ENCODE measurements at places on chromosomes 13 and 19.

GRCh38 chr13:113632706-113633484 lies 25.1 kb downstream of the ATP4B start:
- no peak for DNase-seq

DNA sequence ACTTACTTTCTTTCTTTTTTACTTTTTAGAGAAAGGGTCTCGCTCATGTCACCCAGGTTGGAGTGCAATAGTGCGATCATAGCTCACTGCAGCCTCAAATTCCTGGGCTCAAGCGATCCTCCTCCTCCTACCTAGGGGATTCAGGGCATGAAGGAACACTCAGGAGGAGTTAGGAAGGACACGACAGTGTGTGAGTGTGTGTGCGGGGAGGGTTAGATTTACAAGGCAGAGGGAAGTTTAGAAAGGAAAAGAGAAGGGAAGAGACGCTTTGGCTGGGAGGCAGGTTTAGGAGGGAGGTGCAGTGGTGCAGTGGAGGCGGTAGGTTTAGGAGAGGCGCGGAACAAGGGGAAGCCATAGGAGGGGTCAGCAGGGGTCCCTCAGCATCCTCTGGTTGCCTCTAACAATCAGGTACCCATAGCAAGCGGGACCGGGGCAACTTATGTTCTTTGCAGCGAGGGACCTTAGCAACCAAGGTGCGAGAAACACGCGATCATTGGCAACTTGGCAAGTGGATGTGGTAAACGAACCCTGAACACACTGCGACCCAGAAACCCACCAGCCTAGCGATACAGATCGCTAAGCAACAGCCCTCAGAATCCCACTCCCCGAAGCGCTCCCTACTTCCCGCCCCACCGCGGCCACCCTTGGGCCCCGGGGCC lies 501 bp downstream of the SIRT2 start:
- DNase-seq = peak; percentile 11

GRCh38 chr19:38869160-38869835 lies 8.8 kb downstream of the RINL start:
- no peak for DNase-seq

DNA sequence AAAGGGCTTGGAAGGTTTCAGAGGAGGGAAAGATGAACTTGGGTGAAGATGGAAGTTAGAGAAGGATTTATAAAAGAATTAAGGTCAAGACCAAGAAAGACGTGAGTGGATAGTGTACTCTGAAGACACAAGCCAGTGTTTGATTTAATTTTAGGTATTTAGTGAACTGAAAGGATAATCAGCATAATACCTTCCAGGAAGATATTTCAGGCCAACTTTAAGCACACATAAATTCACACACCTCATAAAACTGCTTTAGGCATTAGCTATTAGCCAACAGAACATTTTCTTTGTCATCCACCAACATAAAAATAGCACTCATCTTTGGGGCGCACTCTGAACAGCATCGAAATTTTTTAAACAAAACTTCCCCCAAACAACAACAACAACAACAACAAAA lies 71.7 kb upstream of the CSNK1A1L start:
- no peak for DNase-seq

- DNase-seq = no peak
These were observed 168.1 kb downstream of the RBM26 start for GRCh38 chr13:79237981-79238380.

DNA sequence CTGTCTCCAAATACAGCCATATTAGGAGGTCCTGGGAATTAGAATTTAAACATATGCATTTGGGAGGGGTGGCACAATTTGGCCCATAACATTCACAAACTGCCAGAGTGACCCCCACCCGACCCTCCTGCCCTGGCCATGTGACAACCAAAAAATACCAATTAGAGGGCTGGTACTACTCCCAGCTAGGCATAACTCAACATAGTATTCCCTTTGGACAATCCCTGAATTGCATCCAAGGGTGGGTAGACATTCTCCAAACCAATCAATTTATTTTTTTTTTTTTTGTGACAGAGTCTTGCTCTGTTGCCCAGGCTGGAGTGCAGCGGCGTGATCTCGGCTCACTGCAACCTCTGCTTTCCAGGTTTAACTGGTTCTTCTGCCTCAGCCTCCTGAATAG lies 29.8 kb downstream of the CLEC17A start:
- no peak for DNase-seq

DNA sequence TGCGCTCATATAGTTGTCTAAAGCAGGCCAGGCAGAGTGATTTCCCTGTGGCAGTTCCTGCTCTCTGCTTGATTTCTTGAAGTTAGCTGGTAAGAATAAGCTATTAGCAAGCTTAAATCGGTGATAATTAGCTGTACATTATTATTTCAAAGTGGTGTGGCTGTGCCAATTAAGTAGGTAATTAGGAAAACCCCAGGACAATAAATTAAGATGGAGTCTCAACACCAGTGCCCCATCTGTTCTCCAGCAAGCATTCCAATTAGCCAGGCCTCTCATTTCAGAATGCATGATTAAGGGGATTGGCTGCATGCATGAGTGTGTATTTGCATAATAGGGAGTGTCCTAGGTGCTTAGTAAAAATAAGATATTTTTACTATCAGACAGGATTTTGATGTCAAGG lies 342.3 kb downstream of the GPC5 start:
- DNase-seq = no peak

DNA sequence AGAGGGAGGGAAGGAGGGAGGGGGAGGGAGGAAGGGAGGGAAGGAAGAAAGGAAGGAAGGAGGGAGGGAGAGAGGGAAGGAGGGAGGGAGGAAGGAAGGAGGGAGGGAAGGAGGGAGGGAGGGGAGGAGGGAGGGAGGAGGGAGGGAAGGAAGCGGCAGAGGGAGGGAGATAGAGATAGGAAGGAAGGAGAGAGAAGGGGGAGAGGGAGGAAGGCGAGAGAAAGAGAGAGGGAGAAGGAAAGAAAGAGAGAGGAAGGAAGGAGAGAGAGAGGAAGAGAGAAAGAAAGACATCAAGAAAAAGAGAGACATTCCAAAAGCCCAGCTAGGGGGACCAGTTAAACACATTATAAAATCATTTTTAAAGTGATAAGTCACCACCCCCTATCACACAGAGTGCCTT lies 62.5 kb downstream of the GNG7 start:
- DNase-seq = no peak

DNA sequence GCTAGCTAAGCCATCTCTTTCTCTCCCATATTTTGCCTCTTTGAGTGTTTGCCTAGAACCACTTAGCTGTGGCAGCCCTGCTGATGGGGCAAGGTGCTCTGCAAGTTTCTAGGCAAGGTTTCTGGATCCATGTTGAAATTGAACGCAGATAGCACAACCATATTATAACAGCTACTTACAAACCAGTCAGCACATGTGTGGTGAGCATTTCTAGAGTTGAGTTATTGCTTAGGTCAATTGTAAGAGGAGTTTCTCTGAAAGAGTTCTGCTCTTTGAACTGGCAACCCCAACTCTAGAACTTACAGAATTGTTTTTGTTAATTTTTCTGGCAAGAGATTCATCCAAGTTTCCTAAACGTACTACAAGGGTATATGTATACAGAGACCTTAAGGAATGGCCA lies 103.3 kb downstream of the GGACT start:
- DNase-seq = no peak

DNA sequence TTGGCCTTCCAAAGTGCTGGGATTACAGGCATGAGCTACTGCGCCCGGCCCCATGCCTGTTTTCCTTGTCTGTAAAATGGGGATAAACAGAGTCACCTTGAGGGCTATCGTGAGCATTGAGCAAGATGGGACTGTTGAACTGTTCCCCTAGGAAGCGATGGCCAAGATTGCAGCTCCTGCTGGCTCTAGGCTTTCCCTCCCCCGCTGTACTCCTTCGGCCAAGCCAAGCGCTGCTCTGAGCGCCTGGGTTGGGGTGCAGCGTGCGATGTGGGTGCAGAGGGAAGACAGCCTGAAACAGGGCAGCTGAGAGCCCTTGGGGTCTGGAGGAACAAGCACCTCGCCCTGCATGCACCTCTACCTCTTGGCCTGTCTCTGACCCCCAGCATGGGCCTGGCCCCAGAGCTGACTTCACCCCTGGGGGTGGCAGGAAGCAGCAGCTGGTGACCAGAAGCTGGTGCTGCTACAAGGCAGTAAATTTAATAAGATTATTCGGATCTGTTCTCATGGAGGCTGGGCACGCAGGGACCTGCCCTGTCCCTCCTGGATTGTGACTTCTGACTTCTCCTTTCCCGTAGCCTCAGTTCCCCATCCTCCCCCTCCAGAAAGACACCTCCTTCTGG lies 5.3 kb downstream of the GNG8 start:
- DNase-seq = no peak

DNA sequence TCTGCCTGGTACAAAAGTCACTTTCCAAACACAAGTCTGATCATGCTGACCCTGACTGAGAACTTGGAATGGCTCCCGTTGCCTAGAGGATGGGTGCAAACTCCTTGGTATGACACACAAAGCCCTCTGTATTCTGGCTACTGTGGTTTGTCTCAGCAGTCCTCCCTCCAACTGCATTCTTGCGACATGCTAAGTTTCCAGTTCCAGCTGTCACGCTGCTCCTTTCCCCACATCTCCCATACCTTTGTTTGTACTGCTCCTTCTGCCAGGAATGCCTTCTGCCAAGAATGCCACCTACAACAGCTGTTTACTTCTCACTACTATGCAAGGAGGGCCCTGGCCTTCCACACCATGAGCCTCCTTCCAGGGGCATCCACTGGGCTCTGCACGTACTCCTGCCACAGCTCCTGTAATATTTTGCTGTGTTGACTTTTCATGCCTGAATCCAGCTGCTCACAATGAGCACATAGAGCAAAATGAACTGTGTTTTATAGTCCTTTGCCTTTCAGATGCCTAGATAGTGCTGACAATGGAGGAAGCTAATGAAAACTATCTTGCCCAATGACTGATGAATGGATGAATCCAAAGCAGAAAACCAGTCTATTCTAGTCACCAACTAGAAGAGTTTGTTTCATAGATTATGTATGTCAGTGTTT lies 543.7 kb downstream of the EFNB2 start:
- no peak for DNase-seq

- DNase-seq = no peak
These were observed 43.7 kb upstream of the F7 start for GRCh38 chr13:113061796-113062425.

GRCh38 chr19:12946092-12946721 lies 545 bp downstream of the RAD23A start:
- DNase-seq = peak; percentile 29

DNA sequence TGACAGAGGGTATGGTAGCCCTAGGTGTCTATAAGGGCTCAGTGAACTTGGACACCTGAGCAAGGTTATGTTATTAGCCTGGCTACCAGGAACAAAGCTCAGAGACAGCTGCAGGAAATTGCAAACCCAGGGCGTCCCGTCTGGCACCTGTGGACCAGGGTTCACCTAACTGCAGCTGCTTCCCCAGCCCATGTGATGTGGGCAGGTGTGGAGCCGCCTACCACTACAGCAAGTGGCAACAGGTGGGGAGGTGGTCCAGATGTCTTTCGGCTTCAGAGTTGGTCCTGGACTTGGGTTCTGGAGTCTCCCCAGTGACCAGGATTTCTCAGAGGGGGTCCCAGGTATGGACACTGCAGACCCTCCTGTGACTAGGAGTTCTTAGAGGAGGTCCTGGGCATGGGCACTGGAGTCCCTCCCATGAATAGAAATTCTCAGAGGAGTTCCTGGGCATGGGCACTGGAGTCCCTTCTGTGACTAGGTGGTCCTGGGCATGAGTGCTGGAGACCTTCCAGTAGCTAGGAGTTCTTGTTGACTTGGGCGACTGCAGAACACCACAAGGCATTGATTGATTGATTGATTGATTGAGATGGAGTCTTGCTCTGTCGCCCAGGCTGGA lies 25.2 kb downstream of the ACTL9 start:
- no peak for DNase-seq

GRCh38 chr13:78625384-78625783 lies 22.0 kb upstream of the POU4F1 start:
- no peak for DNase-seq

- no peak for DNase-seq
These were observed at the start of gene LGI4 for GRCh38 chr19:35134601-35135242. Gene LGI4 (minus strand): TSS chr19:35135059. CDS start chr19:35134680, 379 bp downstream.

DNA sequence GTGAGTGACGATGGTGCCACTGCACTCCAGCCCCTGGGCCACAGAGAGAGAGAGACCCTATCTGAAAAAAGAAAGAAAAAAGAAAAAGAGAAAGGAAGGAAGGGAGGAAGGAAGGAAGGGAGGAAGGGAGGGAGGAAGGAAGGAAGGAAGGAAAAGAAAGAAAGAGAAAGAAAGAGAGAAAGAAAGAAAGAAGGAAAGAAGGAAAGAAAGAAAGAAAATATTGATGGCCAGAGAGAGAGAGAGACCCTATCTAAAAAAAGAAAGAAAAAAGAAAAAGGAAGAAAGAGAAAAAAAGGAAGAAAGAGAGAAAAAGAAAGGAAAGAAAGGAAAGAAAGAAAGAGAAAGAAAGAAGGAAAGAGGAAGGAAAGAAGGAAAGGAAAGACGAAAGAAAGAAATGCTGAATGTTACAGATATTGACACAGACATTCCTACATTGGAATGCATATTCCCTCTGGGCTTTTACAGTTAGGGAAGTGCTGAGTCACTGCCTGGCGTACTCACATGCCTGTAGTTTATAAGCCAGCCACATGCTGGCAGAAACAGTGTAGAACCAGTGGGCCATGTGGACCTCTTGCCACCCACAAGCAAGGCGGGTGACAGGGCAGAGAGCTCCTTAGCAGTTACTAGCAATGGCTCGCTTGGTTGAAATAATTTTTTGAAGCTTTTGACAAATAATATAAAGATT lies 34.6 kb upstream of the SLC46A3 start:
- no peak for DNase-seq

- no peak for DNase-seq
These were observed 80.5 kb downstream of the COL4A2 start for GRCh38 chr13:110387451-110388107.

Measured in stimulated activated CD8-positive, alpha-beta memory T cell treated with anti-CD3 and anti-CD28 coated beads, Interleukin-15, amount 100 ng/mL, for 4 hours (primary cell).